HCT116 (cell line): ENCODE measurements at places on chromosomes 6 and 20. TPM values are rescaled to one million over a fixed set of nuclear protein-coding genes. Genes with fewer than 3 reads are reported as not detected.

GRCh38 chr6:51302431-51302830 is 483.8 kb downstream of the TFAP2B start:
- DNase-seq: no peak

Gene PRICKLE4
- 2.9 TPM for total RNA-seq

Gene C20orf204
- 2.5 TPM for total RNA-seq

Gene HAO1
- total RNA-seq: 0.12 TPM

GRCh38 chr20:44533928-44534327 is 12.1 kb upstream of the SERINC3 start:
- no peak for DNase-seq

DNA sequence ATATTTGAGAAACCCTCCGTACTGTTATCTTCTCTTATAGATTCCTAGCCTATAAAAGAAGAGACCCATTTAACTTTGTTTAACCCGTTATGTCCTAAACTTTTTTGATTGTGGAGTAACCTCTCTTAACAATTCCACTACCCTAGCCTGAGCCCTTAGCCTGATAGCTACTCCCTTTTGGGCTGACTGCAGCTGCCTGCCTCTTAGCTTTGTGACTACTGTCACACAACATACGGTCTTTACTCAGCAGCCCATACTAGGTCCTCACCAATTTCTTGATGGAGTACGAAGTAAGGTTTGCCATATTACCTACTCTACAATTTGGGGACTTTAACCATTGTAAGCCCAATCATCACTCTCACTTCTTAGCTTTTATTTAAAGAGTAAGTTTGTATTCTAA is 72.7 kb downstream of the QRSL1 start:
- no peak for DNase-seq

DNA sequence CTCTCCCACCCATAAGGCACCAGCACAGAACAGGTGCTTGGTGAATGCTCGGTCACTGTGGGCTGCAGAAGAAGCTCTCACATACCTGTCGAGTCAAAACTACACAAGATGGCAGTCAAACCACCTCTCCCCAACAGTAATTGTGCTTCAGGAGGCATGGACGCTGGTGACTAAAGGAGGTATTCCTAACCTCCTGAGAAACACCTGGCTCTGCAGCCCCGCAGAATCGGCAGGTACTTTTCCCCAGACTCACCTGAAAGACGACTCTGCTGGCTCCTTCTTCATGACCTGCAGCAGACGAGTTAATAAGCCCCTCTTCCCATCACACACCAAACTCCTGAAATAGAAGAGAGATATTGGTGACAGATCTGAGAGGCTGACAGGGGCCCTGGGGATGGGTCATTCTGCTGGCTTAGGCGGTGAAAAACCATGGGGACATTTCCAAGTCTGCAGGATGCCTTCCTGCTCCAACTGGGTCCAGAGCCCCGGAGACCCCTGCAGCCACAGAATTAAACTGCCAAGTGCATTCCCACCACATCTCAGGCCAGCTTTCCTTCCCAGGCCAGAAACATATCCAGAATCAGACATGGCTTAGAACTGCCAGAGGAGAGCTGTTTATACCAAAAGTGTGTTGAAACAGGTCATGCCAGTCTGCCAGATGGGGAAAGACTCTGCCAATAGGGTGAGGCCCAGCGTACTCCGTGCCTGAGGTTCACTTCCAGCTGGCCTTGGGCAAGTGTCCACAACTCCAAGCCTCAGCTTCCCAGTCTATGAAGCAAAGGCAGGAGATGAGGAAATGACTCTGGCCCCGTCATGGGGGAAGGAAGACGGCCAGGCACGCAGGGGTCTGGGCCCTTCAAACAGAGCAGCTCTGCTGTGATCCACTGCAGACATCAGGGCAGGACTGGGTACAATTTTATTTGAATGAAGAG is 53.0 kb downstream of the MYH7B start:
- no peak for DNase-seq

DNA sequence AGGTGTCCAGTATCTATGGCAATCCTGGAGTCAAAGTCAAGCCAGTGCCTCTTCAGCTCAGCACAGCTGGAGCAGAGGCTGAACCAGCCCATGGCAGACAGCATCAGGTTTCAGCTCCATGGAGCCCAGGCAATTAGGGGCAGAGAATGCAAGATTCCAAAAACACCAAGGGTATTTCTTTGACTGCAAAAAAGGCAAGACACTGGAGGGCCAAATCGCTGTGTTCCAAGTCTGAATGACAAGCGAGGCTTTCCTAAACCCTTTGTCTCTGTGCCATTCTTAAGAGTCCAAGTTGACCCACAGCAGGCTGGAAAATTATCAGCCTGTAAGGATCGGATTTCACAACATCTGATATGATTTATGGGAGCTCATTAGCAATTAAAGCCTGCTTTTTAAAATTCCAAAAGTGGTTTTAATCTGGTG is 49.7 kb upstream of the TGM3 start:
- no peak for DNase-seq

GRCh38 chr20:14142171-14142570 is 146.9 kb downstream of the MACROD2 start:
- DNase-seq: peak; percentile 29

DNA sequence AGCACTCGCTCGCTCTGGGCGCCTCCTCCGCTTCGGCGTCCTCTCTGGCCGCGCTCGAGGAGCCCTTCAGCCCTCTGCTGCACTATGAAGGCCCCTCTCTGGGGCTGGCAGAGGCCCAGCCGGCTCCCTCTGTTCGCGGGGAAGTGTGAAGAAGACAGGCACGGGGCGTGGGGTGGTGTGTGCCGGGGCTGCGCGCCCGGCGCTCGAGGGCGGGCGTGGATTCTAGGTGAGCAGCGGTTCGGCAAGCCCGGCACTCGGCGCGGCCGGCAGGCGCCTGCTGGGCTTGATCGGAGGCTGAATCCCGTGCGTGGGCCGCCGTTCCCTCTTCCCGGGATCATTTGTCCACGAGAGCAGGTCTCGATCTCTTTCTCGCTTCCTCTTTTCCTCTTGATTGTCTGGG is 153.0 kb downstream of the SLC35B3 start:
- DNase-seq: no peak

DNA sequence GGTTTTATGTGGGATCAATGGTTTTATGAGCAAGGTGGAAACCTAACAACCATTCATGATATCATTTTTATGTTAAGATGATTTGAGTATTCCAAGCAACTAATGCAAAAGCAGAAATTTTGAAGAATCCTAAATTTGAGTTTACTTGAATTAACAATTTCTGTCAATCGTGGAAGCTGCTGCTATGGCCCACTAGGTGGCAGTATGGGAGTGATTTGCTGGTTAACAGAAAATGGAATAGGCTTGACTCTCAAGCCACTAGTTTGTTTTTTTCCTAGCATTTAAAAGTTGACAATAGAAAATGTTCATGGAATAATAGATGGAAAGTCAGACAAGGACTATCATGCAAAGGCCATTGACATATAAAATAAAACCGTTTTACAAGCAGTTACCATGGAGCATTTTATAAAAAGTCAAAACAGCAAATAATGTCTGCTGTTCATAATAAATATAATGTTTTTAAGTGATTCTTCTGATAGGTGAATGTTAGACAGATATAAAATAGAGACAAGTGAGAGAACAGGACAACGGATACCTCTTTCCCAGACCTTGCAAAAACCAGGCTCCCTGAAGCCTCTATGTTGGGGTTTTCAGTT is 43.0 kb upstream of the TMEM200A start:
- DNase-seq: peak; percentile 48

- DNase-seq: no peak
Observed at GRCh38 chr6:35120746-35121145, 20.4 kb downstream of the TCP11 start.

- no peak for DNase-seq
Observed at GRCh38 chr6:148307405-148307804, 35.2 kb upstream of the SASH1 start.

Gene CAGE1
- total RNA-seq: 0.20 TPM

DNA sequence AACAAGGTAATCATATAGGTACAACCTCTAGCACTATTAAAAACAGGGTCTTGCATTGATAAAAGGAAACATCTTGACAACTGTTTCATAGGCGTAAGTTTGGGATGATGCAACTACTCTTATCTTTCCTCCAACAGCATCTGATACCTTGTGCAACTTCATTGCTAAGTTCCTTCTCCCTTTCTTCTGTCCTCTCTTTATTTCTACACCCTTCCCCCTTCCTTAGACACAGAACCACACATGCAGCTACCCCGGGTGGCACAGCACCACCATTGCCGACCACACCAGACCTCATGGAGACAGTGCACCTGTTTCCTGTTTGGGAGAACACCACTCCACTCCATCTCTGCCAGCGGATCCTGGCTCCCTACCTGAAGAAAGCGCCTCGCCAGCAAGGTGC is 14.4 kb downstream of the MYB start:
- no peak for DNase-seq

DNA sequence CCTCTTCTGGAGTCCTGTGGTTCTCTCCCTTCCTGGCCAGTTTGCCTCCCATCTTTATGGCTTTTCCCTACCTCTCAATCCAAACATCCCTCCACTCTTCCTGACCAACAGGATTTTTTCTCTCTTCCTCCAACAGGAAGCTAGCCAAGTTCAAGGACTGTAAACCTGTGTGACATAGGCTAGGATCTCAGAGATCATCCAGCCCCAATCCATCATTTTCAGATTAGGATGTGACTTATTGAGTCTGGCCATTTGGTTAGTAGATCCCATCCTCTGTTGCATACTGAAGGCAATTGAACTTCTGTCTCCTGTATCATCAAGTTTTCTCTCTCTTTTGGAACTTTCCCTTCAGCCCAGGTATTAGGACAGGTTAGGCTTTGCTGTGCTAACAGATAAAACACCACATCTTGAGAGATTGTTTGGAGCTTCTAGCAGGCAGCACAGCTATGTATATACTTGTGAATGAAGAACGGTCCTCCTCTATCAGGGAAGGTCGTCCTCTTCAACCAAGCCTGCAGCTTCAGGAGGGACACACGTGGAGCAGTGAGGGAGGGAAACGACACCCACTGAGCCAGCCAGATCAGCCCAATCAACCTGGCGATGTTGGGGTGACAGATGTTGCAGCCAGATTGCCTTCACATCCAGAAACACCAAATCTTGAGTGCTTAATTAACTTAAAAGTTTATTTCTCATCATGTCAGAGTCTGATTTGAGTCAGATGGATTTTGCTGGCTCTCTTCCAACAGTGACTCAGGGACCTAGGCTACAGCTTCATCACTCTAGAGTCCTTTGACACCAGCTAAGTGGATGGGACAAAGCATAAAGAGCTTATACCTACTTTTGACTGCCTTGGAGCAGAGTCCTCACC is 106.8 kb downstream of the GJA10 start:
- no peak for DNase-seq

DNA sequence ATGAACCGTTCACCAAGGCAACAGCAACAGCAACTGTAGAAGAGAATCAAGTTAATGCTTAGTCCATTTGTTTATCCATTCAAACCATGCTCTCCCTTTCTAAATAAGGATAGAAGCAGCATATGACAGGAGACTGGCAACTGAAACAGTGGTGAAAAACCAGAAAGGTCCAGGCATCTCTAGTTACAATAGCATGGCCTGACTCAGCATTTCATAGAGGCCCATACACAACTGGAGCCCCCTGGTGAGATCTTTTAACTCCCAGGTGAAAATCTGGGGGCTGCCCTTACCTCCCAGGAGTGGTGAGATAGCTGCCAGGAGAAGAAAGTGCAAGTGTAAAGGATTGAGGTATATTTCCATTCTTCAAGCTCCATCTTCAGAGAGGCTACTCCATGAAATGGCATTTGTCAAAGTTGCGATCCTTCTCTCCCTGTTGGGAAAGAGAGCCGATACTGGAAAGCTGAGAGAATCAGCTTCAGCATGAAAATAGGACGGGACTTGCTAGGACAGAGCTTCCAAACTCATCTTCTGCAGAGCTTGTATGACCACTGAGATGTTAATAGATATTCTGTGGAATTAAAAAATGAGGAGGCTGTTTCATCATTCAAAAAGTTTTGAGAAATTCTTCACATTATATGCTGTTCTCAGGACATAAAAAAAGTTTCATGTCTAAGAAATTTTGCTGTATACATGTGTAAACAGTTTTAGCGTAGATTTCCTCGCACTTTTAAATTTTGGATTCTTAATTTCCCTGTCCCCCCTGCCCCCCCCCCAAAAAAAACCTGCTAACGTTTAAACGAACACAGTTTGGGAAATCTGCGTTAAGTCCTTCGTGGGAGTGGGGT is 10.9 kb upstream of the SLC2A12 start:
- no peak for DNase-seq

GRCh38 chr20:59151391-59151790 is 12.2 kb upstream of the ZNF831 start:
- DNase-seq: no peak
